Non-pigmented ciliary epithelial cell (primary cell): ENCODE measurements at places on chromosomes 4 and X.

GRCh38 chrX:16162391-16162790 lies 4.9 kb upstream of the MAGEB17 start:
- no peak for DNase-seq

GRCh38 chrX:151711154-151711553 lies 4.7 kb upstream of the FATE1 start:
- no peak for DNase-seq

DNA sequence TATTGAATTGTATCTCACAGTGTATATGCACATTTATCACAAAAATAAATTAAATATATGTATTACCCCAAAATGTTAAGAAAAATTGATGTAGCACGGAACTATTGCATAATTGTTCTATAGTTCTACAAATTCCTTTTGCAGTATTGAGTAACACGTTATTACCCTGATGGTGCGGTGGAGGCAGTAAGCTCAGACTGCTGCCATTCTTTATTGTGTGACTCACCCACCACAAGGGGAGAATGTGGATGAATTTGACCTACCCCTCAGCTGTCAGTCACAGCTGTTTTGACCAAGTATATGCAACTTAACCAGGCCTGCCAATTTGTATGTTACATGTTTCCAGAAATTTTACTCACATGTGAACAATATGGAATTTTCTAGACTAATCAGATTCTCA lies 506.6 kb downstream of the SH3BGRL start:
- no peak for DNase-seq

- no peak for DNase-seq
These were observed 8.2 kb upstream of the TMA16 start for GRCh38 chr4:163486321-163486720.

DNA sequence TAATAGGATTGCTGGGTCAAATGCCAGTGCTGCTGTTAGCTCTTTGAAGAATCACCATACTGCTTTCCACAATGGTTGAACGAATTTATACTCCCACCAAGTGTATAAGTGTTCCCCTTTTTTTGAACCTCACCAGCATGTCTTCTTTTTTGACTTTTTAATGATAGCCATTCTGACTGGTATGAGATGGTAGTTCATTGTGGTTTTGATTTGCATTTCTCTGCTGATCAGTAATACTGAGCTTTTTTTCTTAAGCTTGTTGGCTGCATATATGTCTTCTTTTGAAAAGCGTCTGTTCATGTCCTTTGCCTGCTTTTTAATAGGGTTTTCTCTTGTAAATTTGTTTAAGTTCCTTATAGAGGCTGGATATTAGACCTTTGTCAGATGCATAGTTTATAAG lies 14.8 kb downstream of the USP38 start:
- no peak for DNase-seq

DNA sequence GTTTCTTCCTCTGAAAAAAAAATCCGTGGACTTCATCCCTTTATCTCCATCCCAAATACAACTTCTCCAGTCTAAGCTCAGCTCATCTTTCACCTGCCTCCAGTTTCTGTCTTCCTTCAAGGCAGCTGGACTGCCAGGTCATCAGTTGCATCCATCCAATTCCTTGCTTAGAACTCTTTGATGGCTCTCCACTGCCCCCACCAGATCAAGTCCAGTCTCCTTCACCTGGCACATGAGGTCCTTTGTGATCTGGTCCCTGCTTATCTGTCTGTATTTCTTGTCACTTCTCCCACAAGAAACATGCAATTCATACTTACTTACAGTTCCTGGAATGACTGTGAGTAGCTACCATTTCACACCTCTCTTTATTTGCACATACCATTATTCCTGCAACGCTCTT lies 33.8 kb downstream of the OTUD6A start:
- DNase-seq: no peak

- DNase-seq: no peak
These were observed 23.5 kb downstream of the SPRY1 start for GRCh38 chr4:123419885-123420755.
